ENCODE measurements at places on chromosomes 11 and 22. TPM values are rescaled to one million over a fixed set of nuclear protein-coding genes. Genes with fewer than 3 reads are reported as not detected.

DNA sequence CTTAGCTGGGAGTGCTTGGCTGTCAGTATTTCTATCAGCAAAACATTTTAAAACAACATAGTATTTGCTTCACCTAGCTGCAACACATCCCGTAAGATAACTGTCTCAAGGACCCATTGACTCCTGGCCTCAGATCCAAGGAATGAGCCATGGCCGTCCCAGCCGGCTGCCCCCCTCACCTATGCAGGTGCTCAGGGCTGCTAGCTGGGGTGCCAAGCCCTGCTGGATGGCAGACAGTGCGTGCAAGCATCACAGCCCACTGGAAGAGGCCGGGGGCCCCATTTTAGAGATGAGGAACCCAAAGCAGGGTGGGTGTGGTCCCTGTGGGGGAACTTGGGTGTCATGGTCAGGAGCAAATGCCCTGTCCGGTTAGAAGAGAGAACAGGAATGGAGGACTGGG is 8.5 kb downstream of the PSMC3 start:
- DNase-seq: no peak

GRCh38 chr11:117552626-117553025 is 225.0 kb downstream of the CEP164 start:
- no peak for DNase-seq

GRCh38 chr11:69008737-69009440 is 4.2 kb downstream of the MRGPRF start:
- no peak for DNase-seq

Gene MOV10L1
- total RNA-seq: not detected

DNA sequence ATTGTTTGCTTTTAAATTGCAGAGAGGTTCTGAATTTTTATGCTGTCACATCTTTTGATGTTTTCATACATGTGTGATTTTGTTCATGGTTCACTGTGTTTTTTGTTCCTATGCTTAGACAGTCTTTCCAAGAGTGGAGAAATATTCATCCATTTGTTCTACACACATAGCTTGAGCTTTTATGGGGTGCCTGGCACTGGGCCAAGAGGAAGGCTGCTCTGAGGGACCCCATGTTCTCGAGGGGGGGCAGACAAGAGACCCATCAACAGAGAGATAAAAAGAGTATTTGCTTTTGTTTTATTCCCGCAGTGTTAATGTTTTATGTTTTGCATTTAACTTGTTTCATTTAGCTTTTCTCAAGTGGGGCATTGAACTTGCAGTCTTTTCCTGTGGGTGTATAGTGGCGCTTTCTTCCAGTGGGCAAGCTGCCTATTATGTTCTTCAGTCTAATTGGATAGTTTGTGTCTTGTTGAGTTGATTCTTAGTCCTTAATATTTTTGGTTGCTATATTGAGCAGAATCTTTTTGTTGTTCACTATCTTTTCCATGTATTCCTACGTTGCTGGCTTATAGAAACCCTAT is 57.7 kb downstream of the CABIN1 start:
- no peak for DNase-seq

All from CD8-positive, alpha-beta memory T cell (primary cell).